ENCODE measurements at places on chromosomes 6 and 20.

DNA sequence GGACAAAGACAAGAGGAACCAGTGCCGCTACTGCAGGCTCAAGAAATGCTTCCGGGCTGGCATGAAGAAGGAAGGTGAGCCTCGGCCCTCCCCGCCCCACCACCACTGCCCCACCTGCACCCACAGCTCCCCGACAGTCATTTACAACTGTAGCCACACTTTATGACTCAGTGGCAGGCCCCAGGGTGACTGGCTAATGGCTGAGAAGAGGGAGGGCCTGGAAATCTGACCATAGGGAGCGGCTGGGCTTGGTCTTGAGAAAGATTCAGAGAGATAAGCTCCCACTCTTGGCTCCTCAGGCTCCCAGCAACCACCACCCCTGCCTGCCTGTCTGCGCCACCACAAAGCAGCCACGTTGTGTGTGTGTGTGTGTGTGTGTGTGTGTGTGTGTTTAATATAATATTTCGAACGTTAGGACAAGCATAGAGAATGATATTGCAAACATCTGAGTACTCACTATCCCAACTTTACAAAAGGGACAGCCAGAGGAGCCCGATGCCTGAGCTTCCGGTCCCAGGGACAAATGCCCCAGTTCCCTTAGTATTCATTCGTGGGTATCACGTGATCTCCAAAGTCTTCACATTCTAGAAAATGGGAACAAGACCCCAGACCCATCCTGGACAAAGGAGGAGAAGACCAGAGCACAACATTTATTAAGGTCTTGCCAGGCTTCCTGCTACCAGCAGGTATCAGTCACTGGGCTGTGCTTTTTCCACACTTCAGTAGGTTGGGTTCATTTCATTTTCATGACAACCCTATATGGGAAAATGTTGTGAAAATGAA is 52.1 kb downstream of the HNF4A start:
- no peak for DNase-seq

GRCh38 chr20:52259295-52259694 is 67.7 kb upstream of the ZFP64 start:
- no peak for DNase-seq

DNA sequence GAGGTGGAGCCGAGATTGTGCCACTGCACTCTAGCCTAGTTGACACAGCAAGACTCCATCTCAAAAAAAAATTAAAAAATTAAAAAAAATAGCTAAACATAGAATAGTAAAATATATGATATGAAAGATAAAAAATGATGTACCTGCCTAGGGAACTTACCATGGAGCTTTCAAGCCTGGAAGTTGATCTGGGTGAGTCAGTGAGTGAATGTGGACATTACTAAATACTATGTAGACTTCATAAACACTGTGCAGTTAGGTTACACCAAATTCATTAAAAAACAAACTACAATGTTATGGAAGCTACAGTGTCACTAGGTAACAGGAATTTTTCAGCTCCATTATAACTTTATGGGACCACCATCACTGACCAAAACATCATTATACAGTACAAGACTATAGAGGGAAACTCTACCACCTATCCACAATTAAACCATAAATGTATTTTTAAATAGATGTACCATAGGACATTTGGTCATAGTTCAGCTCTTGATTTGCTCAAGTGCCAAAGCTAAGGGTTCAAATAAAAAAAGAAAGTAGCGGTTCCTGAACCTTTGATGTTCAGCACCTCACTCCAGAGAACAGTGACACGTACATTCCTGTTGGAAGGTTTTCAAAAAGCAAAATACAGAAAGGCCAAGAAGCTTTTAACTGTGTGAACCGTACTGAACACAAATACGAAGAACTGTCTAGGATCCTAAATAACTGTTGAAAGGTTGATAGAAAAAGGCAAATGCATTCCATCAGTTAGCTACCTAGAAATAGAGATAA is 52.4 kb upstream of the SPDEF start:
- no peak for DNase-seq

DNA sequence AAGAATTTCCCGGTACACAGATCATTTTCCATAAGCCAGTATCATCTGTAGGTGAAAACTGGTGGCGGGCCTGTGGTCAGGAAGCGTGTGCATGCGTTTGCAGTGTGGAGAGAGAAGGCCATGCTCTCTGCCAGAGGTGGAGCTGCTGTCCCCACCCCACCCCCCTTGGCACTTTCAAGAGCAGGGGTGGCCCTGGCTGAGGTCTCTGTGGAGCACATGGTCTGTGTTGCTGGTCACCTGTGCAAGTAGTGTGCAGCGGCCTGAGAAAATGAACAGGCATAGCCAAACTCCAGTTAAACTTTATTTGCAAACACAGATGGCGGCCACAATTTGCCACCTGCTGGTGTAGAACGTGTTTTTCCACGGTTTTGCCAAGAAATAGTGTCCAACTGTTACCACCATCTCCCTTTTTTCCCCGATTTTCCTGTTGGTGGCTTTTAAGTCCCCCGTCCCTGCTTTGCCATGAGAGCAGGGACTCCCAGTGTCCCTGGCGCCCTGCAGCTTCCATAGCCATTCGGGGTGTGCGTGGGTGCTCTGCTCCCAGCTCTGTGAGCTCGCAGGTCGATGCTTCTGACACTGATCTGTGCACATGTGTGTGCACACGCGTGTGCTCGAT is 2.5 kb downstream of the ADRM1 start:
- no peak for DNase-seq

DNA sequence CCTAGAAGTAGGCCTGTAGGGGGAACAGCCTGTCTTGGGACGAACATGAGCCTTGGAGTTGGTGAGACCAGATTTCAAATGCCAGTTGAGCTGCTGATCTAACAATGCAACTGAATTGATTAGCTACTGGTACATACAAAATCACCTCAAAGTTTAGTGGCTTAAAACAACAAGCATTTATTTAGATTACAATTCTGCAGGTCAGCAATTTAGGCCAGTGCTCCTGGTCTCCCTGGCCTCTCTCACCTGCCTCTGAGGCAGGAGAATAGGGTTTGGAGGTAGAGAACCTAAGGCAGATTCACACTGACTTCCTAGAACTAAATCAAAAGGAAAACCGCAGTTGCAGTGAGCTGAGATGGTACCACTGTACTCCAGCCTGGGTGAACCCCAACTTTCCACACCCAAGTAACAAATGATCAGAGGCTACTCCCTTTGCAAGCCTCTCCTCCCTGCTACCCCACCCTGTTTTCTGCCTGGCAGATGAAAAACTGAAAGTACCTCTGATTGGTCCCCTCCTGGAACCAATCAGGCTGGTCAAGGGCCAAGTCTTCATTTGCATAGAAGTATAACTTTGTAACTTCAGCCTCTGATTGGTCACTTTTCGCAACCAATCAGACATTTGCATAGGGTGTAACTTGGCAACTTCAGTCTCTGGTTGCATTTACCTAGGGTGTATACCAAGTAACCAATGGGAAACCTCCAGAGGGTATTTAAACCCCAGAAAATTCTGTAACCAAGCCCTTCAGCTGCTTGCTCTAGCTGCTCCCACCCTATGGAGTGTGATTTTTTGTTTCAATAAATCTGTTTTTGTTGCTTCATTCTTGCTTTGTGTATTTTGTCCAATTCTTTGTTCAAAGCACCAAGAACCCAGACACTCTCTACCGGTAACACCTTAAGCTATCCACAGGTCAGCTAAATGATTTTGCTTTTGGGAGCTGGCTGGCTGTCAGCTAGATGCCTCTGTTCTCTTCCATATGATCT is 8.1 kb upstream of the UBR2 start:
- DNase-seq: no peak

DNA sequence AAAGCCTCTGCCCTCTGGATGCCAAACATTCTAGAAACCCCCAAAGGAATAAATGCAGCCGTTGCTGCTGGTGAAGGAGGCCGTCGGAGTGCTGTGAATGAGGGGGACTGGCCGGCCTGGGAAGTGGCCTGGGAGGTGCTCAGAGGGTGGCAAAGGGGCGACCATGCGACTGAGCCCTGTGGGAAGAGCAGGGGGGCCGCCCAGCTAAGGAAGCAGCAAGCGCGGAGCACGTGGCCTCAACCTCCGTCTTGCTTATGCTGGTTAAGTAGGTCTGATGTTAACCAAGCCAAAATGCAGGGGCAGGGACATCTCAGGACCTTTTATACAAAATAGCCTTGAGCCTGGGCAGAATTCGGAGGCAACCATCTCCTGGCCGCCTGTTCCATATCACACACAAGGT is 381.5 kb downstream of the TAF4 start:
- no peak for DNase-seq

- DNase-seq: no peak
These were observed 105.3 kb downstream of the HMGCLL1 start for GRCh38 chr6:55473722-55474121.

GRCh38 chr6:16168121-16168520 is 39.2 kb downstream of the MYLIP start:
- no peak for DNase-seq

DNA sequence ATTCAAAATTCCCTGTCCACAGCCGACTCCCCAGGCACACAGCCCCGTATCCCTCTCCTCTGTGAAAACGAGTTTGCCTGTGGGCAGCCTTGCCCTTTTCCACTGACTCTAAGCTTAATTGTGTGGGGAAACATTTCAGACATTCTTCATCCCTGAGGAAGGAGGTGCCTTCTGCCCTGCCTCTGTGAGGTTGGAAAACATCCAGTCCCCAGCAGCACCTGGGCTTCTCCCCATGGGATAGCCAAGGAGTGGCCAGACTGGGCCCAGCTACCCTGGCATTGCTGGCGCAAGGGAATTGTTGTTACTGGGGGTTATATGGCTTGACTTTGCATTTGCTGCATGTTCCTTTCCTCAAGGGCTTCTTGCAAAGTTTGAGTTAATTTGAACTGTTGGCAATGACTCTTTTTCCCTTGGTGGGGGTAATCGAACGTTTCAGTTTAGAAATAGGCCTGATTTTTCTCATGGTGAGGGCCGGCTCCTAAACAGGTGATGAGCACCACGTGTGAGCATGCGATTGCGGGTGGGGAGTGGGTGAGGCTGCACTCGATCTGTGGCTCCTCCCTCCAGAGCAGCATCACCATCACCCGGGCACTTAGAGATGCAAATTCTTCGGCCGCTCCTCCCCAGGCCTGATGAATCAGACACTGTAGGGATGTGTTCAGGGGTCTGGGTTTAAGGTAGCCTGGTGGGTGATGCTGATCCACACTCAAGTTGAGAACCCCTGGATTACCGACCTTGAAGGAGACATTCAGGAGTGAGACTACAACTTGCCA is 29.9 kb downstream of the GABRR2 start:
- no peak for DNase-seq
